ENCODE measurements at places on chromosomes 12 and 14. TPM values are rescaled to one million over a fixed set of nuclear protein-coding genes. Genes with fewer than 3 reads are reported as not detected.

The KRT5 gene
- polyA plus RNA-seq = not detected

DNA sequence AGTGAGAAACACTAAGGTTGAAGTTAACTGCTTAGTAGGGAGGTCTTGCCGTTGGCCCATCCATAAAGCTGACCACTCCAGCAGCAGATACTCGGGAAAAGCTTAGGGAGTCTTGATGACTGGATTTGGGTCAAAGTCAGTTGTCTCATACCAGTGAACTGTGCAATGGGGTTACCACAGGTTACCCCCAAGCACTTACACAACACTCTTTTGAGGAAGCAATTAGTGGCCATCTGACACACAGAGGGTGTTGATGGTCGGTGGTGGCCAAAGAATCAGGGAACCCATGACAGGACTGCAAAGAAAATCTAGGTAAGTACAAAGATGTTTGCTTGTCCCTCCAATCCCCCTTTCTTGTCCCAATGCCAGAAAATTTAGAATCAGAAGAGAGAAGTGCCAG is 410.2 kb downstream of the APAF1 start:
- no peak for DNase-seq

DNA sequence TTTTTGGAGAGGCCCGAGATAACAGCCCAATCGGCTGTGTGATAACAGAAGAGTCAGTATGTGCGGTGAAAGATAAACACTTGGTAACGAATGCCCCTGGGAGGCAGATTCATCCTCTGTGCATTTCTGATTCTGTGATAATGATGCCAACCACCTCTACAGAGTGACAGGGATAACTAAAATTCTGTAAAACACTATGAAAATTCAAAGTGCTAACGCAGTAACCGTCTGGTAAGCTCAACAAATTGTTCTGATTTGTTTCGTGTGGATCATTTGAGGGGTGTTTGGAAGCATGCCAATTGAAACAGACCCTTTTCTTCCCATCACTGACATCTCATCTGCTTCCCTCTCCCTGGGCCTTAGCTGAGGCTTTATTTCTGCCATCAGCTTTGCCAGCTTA is 76.3 kb downstream of the ESR2 start:
- no peak for DNase-seq

The SLC39A5 gene
- polyA plus RNA-seq = 0.21 TPM

DNA sequence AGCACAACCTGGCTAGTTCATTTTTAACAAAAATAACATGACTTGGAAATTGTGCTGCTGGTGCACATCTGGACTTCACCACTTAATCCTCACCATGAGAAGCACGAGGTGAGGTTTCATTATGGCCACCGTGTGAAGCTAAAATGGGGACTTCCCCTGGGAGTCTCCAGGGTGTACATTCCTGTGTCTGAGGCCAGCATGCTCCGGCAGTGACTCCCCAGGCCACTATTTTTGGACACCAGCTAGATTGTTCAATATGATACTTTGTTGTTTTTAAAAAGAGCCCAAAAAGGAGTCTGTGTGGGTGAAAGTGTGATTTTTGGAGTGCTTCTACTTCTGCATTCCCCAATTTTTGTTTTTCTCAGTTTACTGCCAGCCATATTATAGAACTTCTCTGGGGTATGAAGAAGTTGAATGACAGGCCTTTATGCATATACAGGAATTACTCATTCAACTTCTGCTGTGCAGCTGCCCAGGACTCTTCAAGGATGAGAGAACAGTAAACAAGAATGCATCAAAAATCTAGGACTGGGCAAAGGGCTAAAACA is 16.9 kb upstream of the AICDA start:
- no peak for DNase-seq

The TEX52 gene
- not detected for polyA plus RNA-seq

The DAO gene
- polyA plus RNA-seq = not detected

The C14orf180 gene
- not detected for polyA plus RNA-seq

DNA sequence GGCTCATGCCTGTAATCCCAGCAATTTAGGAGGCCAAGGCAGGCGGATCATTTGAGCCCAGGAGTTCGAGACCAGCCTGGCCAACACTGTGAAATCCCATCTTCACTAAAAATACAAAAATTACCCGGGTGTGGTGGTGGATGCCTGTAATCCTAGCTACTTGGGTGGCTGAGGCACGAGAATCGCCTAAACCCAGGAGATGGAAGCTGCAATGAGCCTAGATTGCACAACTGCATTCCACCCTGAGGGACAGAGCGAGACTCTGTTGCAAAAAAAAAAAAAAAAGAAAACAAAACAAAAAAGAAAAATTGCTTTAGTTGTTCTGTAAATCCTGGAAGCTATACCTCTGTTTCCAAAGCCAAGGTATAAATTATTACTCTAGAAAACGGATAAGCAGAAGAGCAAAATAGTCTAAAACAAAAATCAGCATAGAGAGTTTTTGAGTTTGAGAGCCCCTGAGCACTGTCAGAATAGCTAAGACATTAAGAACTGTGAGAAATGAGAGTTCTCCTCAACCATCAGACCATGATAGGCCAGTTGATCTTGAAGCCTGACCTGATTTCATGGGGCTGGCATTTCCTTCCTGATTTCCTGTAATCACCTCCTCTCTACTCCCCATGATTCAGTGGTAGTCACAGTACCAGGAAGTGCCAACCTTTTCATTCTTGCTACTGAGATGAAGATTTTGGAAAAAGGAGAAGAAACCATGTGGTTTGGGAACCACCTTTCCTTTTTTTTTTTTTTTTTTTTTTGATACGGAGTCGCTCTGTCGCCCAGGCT is 31.7 kb downstream of the ATP2A2 start:
- peak; percentile 83 for DNase-seq

The KIAA0586 gene
- polyA plus RNA-seq = 3.4 TPM

The INSM2 gene
- not detected for polyA plus RNA-seq

GRCh38 chr12:39467432-39467870 is 24.5 kb upstream of the KIF21A start:
- DNase-seq = no peak

DNA sequence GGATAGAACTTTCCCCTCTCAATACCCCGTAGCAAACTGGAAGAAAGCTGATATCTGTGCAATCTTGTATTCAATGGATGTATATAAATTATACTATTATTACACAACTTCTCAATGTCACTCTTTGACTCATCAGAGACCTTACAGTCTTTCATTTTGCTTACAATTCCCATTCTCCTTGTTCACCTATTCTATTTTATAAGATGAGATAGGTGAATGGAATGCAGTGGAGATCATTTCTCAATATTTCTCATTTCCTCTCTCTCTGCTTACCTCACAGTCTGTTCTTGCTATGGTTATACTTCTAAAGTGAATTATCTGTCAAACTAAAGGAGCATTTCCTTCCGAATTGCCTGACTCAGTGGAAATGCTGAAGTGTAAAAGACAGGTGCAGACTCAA is 14.9 kb downstream of the FOXA1 start:
- no peak for DNase-seq

DNA sequence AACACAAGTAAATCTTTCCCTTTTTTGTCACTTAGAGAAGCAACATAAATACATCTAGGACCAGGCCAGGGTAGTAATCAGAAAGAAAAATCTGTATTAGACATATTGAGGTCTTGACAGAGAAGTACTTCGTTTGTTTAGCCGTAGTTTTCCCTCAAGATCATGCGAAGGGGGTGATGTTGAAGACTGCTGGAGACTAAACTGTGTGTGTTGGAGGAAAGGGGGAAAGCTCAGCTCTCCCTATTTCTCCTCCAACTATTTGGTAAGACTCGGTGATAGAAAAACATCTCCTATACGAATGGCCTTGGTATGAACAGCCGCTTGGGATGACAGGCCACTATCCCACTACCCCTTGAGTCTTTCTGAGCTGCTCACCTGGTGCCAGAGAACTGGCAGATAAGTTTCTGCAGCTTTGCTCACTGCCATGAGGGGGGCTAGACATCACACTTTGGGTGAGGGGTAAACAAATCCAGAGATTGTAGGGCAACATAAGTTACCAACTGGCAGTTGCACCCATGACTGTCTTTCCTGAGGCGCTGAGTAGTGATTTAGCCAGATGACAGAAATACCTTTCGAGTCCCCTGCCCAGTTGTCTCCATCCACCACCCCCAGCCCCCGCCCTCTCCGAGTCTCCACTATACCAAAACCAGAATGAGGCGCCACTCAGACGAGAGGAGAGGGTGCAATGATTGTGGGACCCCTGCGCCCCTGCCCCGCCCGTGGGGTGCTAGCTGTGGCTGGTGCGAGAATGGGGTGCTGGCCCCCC is 685 bp downstream of the VAMP1 start:
- DNase-seq = no peak

DNA sequence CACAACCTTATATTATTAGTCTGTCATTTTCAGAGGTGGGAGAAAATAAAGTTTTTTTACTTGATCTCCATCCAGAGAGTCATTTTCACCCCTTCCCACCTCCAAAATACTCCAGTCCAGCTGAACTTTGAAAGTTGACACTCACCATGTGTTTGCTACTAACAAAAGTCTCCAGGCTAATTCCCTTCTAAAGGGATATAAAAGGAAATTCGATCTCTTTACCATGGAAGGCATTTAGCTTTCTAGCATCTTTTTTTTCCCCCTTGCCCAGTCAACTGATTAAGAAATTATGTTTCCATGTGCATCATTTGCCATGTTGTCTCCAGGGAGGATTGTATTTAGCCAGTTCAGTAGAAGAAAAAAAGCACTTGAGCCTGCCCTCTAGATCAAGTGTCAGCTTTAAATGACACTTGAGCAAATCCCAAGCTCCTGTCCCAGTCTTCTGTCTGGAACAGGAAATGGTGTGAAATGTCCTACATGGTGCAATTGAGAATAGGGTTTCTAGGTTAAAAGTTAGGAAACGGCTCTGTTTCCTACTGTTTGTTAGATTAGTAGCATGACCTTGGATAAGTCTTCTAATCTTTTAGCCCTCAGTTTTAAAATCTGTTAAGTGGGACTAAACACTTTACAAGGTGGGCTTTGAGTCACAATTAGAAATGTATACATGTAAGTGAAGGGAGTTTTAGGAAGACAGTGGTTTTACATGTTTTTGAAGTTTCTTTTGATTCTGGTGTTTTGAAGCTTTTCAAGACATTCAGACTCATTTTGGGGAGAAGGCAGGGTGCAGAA is 67.2 kb downstream of the GNS start:
- DNase-seq = no peak

The SERPINA9 gene
- not detected for polyA plus RNA-seq

DNA sequence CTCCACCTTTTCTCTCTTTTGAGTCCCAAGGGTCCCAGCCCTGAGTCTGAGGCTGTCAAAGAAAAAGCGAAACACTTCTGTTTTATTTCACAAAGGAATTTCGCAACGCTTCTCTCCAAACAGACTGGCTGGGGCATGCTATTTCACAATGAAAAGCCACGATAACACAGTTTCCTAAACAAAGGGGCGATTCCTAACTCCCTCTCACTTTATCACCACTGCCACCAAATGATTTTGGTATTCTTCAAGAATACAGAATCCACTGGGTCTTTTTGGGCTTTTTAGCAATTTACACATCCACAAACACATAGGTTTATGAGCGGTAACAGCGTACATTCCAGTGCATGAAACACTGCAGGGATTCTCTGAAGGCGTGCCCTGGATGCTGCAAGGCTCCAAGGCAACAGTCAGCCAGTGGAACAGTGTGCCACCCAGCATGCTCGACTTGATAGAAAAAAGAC is 161.2 kb downstream of the DAD1 start:
- DNase-seq = peak; percentile 87

The KSR2 gene
- polyA plus RNA-seq = not detected

The AICDA gene
- 0.15 TPM for polyA plus RNA-seq

GRCh38 chr12:110012659-110013058 is 13.4 kb downstream of the ANKRD13A start:
- DNase-seq = no peak

- no peak for DNase-seq
These were observed 263.1 kb downstream of the PRKD1 start for GRCh38 chr14:29664515-29664914.

- no peak for DNase-seq
These were observed 35.5 kb downstream of the TMBIM6 start for GRCh38 chr12:49776858-49777257.

The NELL2 gene
- polyA plus RNA-seq = 0.39 TPM

- DNase-seq = no peak
These were observed 12.6 kb downstream of the RASSF9 start for GRCh38 chr12:85823436-85824180.

- no peak for DNase-seq
These were observed 18.6 kb upstream of the NTN4 start for GRCh38 chr12:95809000-95809680.

GRCh38 chr12:132218527-132218875 is 74.2 kb downstream of the NOC4L start:
- no peak for DNase-seq

DNA sequence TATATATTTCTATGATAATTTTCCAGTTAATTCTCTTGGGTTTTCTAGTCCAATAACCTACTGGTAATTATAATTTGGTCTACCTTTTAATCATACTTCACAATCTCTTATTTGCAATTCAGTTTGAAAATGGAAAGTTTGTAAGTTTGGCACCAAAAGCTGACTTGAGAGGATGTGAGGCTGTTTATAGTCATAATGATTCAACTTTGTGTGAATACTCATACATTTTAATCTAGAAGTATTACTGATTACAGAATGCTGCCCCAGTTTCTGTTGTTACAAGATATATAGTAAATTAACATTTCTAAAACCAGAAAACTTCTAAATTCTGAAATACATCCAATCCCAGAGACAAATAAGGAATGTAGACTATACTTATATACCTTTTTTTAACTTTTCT is 158.2 kb downstream of the SLC38A4 start:
- no peak for DNase-seq

- no peak for DNase-seq
These were observed 5.5 kb upstream of the CCDC85C start for GRCh38 chr14:99609245-99610170.

GRCh38 chr12:64780531-64781279 is 21.5 kb upstream of the GNS start:
- no peak for DNase-seq

The TBX3 gene
- not detected for polyA plus RNA-seq

DNA sequence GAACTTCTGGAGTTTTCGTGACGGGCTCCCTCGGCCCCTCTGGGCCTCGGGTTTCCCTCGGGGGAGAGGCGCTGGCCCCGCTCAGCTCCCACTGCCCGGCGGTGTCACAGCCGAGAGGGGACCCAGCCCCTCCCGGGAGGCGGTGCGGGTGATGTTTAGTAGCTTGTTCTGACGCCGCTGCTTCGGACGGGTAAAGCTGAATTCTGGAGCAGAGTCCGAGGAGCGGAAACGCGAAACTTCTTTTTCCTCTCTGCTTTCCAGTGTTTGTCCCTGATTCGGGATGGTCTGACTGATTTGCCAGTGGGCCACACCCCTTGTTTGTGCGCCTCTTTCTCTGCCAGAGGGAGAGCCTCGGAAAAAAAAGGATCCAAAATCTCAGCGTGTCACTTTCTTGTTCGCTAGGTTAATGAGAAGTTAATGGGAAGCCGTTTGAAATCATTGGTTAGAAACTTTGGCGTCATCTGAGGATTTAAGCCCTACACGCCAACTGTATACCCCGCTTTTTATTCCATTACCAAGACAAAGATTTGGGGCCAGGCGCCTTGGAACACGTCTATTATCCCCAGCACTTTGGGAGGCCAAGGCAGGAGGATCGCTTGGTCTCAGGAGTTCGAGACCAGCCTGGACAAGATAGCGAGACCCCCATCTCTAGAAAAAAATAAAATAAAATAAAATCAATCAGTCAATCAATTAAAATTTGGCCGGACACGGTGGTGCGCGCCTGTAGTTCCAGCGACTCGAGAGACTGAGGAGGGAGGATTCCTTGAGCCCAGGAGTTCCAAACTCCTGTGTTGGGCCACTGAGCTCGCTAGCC is 756 bp downstream of the TULP3 start:
- no peak for DNase-seq

The HOXC12 gene
- not detected for polyA plus RNA-seq

GRCh38 chr12:105480162-105480561 is 149.7 kb downstream of the C12orf75 start:
- DNase-seq = no peak

- DNase-seq = no peak
These were observed 90.3 kb upstream of the VRK1 start for GRCh38 chr14:96706893-96707292.

Measured in CD14-positive monocyte (primary cell).